ENCODE measurements at places on chromosomes 5 and 9.

GRCh38 chr9:93094658-93095204 lies 1.3 kb upstream of the CARD19 start:
- DNase-seq = no peak

GRCh38 chr9:15696979-15697378 lies 144.1 kb downstream of the CCDC171 start:
- no peak for DNase-seq

DNA sequence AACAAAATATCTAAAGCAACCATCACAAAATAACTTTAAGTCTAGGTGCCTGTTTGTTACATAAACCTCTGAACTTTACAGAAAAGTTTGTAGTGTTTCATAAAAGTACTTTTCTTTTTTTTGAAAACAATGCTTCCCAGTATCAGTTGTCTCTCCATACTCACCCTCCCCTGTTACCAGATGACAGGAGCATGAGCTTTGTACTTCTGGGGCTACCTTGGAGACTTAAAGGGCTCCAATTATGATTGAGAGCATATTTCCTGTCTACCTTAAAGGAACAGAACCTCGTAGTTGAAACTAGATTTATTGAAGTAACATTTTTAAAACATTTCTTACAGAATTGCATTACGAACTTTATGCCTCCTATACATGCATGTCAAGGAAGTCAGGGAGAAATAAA lies 55.4 kb upstream of the PPP1R2B start:
- DNase-seq = no peak

DNA sequence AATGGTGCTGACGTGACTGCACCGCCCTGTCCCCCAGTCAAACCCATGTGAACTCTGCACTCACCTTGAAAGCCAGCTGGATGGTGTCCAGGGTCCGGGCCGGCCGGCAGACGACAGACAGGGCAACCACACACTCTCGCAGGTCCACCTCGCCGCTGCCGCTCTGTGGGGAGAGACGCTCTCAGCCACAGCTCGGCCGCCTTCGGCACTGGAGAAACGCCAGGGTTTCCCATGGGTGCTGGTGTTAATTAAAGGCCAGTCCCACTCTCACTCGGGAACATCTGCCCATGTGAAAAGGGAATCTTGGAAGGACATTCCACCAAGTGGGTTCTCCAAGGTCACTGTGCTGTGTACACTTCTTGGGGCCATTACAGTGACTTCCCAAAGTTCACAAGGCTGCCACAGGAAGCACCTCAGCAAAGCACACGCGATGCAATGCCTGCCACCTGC lies 25.5 kb upstream of the SLC6A3 start:
- no peak for DNase-seq

DNA sequence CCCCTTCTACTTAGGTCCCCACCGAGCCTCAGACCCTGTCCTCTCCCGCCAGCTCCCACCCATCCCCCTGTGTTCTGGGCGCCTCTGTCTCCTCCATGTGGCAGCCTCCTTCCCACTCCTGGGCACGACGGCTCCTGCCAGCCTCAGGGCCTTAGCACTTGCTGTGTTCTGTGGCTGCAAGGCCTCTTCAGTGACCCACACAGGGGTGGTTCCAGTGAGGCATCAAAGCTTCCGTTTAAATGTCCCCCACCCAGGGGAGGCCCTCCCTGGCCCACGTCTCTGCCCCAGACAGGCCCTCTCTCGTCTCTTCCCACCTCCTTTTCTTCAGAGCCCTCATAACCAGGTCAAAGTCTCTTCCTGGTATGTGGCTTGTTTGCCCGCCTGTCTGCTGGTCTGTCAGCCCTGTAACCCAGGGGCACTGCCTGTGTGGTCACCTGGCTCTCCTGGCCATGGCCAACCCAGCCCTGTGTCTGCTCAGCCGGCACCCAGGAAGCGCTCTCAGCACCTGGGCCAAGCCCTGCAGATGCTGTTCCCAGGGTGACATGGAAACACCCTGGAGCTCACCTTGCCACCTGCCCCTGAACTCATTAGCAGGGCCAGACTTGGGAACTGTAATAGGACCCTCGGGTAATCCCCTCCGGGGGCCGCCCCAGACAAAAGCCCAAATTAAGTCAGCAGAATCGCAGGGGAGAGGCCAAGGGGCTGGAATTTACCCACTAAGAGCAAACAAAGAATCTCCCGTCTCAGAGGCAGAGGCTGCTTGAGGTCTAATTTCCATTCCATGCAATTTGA lies 33.7 kb downstream of the LHX3 start:
- DNase-seq = no peak

DNA sequence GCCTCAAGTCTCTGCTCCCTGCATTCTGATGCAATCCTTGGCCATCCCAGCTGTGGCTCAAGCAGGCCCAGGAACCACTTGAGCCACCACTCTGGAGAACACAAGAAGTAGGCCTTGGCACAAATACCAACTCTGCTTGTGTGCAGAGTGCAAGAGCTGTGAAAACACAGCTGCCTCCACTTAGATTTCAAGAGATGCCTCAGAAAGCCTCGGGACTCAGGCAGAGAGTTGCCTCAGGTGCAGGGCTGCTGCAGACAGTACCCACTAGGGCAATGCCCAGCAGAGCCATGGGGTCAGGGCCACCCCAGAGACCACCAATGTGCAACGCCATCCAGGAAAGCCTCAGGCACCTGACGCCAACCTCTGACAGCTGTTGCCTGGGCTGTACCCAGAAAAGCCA lies 82.4 kb downstream of the FREM1 start:
- DNase-seq = no peak

- DNase-seq = no peak
Measured at GRCh38 chr5:123444016-123444415, 20.8 kb upstream of the CEP120 start.

All from activated T-cell treated with anti-CD3 and anti-CD28 coated beads, Interleukin-2, amount 50 U/mL, for 1 hour (primary cell).